ENCODE measurements at places on chromosomes 4 and X. TPM values are rescaled to one million over a fixed set of nuclear protein-coding genes. Genes with fewer than 3 reads are reported as not detected.

The ARMCX1 gene
- 32.9 TPM for total RNA-seq

The TCEAL6 gene
- 0.55 TPM for total RNA-seq

The SLC25A5 gene
- total RNA-seq: 133 TPM

The ELOVL6 gene
- 3.9 TPM for total RNA-seq

The C4orf54 gene
- total RNA-seq: 1.3 TPM

The KLHL13 gene
- total RNA-seq: 6.8 TPM

The AMBN gene
- total RNA-seq: not detected

The CACNA1F gene
- total RNA-seq: 0.42 TPM

The PNMA6F gene
- not detected for total RNA-seq

The TMEM35A gene
- total RNA-seq: 3.2 TPM

The BBS12 gene
- total RNA-seq: 3.2 TPM

The C4orf50 gene
- total RNA-seq: 0.03 TPM

The USP17L21 gene
- not detected for total RNA-seq

The ARX gene
- not detected for total RNA-seq

The DCAF12L2 gene
- total RNA-seq: not detected

The YY2 gene
- 2.2 TPM for total RNA-seq

The PABPC1L2A gene
- not detected for total RNA-seq

The UNC5C gene
- 10.6 TPM for total RNA-seq

The TMEM144 gene
- total RNA-seq: 18.9 TPM

The VSIG1 gene
- total RNA-seq: not detected

The BEND2 gene
- not detected for total RNA-seq

The STARD8 gene
- total RNA-seq: 11.8 TPM

The H2BW2 gene
- total RNA-seq: not detected

The ZNF732 gene
- total RNA-seq: 0.16 TPM

The GABRE gene
- 39.1 TPM for total RNA-seq

The FAM13A gene
- 60.3 TPM for total RNA-seq

The LCORL gene
- total RNA-seq: 14.7 TPM

The GSTCD gene
- 8.2 TPM for total RNA-seq

The ADH7 gene
- total RNA-seq: not detected

The SLC10A4 gene
- total RNA-seq: 0.48 TPM

The FOXO4 gene
- total RNA-seq: 24.2 TPM

The VCX3A gene
- not detected for total RNA-seq

The ERAS gene
- not detected for total RNA-seq

The DOK7 gene
- 3.3 TPM for total RNA-seq

The NPY5R gene
- 3.0 TPM for total RNA-seq

The TLR2 gene
- 55.7 TPM for total RNA-seq

Measured in aorta (tissue), 5 donors.